ENCODE measurements at places on chromosomes 6 and 20. TPM values are rescaled to one million over a fixed set of nuclear protein-coding genes. Genes with fewer than 3 reads are reported as not detected.

Gene FLRT3
- not detected for total RNA-seq

DNA sequence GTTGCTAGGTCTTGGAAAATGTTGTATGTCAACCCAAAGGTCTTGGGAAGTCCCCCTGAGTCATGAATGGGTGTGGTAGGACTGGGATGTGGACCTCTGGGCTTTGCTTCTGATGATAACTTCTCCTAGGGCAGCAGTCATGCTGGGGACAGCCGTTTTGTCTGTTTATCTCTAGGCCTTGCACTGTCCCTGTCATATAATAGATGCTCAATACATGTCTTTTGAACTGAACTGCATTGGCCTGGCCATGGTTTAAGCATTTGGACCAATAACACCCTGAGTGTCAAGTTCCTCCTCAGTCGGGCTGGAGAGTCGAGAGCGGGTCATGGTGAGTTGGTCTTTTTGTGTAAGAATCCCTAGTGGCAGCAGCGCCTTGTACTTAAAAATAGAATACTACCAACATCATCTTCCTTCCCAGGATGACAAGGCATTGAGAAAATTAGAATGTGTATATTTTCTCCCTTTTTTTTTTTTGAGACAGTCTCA is 43.1 kb downstream of the E2F3 start:
- DNase-seq, result no peak

DNA sequence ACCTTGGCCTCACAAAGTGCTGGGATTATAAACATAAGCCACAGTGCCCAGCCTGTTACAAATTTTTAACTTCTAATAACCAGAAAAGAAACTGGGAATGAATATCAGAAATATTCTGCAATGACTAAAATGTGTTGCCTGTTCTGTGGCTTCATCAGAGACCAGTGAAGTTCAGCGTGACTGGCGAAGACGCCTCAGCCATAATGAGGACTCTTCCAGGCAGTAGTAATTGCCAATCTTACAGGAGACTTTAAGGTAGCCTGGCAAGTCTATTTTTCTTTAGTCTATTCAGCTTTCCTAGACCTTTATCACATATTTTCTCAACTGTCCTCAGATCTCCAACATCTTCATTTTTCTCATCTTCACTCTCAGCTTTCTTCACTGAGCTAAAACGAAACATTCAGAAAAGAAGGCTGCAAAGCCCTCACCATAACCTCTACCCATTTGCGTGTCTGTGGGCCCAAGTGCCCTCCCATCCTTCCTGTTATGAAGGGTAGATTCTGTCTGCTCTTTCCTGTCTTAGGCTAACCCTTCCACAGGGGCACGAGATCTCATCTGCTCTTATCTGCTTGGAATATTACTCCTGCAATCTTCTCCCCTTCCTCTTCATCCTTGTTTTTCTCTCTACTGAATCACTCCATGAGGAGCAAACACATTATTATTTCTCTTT is 42.0 kb upstream of the OLIG3 start:
- peak; percentile 52 for DNase-seq

Gene UBR2
- 36.9 TPM for total RNA-seq

DNA sequence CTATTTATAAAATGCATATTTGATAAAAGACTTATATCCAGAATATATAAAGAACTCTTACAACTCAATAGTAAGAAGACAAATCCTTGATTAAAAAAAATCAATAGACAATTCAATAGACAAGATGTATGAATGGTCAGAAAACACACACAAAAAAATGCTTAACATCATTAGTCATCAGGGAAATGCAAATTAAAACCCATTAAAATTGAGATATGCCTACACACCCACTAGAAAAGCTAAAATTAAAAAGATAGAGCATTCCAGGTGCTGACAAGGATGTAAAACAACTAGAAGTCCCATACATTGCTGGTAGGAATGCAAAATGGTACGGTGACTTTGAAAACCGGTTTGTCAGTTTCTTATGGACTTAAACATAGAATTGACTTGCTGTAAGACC is 127.1 kb downstream of the TFAP2B start:
- DNase-seq, result no peak

Gene CST5
- total RNA-seq, result not detected

Gene IL20RA
- not detected for total RNA-seq

Gene FAM83D
- 10.4 TPM for total RNA-seq

- no peak for DNase-seq
Measured at GRCh38 chr6:3188262-3188661, 30.9 kb upstream of the TUBB2A start.

DNA sequence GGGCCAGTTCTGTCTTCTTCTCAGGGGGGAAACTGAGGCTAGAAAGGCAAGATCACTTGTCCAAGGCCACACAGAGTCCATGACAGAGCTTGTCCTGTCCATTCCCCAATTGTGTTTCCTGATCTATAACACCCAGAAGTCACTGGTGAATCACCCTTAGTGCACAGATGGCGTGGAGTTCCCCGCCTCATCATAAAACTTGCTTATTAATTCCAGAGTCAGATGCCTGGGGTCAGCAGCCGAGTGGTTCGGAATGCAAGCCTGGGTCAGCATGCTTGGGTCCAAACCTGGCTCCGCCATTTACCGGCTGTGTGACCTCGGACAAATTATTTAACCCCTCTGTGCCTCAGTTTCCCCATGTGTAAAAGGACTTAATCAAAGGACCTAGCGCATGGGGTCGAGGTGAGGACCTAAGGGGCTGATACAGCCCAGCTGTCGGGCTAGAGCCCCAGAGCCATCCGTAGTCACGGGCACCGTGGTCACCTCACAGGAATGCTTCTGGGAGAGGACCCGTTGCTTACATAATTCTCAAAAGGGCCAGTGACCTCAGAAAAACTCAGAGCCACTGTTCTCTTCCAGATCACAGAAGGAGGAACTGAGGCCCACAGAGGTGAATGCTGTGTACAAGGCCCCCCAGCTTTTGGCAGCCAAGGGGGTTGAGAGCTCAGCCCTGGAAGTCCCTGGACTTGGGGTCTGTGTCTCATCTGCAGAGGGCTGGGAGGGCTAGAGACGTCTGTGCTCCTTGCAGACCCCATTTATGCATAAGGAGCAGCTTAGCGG is 1.4 kb upstream of the ZBP1 start:
- DNase-seq, result no peak

Gene LZTS3
- total RNA-seq, result 3.5 TPM

Gene LHFPL5
- total RNA-seq, result not detected

DNA sequence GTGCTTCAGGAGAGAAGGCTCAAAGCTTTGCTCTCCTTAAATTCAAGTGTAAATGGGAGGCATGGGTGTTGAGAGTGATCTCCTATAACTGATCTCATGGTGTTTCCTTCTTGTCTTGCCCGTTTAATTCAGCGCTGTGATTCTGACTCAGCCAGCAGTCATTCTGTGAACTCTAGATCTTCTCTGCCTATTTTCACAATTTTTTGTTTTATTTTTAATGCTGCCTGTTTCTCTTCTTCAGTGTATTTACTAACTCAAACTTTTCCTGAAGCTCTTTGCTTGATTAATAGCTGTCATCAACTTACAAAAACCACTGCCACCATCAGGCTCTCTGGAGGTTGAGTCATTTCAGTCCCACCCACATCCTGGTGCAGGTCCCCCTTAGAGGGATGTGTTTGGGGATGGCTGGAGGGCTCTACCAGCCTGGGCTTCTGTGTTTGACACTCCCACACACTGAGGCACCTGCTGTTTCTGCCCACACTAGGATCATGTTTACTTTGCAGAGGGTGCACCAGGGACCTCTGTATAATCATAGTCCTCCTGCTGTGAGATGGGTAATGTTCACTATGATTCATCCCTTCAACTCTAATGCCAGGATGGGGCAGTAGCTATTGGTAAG is 94.0 kb downstream of the SHLD1 start:
- DNase-seq, result peak; percentile 87

- DNase-seq, result no peak
Measured at GRCh38 chr6:88919032-88919431, 44.4 kb downstream of the RNGTT start.

DNA sequence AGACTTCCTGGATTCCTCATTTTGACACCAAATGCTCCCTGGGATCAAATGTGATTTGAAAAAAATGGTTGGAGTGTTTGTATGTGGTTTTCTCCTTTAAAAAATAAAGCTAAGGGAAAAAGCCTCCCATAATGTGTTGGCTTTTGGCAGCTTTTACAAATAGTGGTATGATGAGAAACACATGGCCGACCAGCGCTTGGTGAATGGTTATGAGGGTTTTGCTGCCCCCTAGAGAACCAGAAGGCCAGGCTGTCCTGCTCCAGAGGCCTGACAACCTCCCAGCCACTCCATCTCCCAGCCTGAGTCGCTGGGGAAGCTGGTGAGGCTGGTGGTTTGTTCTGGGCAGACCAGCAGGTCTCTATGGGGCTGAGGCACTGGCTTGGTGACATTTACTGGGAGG is 69.3 kb downstream of the CLIC5 start:
- no peak for DNase-seq

DNA sequence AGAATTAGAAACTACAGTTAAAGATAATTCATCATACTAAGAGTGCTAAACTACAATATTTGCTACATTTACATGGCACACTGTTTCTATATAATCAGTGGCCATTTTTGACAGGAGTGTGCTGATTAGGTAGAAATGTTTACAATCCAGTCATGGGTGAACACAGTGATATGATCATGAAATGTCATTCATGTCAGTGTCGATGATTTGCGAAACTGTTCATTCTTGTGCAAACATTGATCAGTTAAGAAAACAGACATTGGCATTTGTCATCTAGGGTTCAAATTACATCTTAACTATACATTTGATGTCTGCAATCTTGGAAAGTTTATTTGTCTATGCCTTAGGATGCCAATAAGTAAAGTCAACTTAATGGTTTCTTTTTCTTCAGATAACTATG is 474.9 kb downstream of the DOK5 start:
- DNase-seq, result no peak

GRCh38 chr6:121686611-121687023 is 251.2 kb downstream of the GJA1 start:
- DNase-seq, result no peak

DNA sequence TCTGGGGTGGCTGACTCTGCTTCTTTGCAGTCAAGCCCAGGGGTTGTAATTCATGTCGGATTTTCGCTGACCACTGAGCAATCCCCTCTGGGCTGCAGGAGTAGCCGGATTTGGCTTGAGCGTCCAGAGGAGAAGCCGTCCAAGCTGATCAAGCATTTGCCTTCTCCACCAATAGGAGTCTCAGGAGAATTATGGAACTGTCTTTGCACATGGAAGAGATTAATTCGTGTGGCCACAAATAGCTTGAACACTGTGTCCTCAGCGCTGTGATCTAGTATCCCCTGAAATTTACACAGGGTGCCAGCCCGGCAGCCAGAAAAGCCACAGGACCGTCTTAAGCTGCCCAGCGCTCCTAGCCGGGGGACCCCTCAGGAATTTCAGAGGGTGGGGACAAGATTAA is 37.1 kb downstream of the EYA2 start:
- no peak for DNase-seq

DNA sequence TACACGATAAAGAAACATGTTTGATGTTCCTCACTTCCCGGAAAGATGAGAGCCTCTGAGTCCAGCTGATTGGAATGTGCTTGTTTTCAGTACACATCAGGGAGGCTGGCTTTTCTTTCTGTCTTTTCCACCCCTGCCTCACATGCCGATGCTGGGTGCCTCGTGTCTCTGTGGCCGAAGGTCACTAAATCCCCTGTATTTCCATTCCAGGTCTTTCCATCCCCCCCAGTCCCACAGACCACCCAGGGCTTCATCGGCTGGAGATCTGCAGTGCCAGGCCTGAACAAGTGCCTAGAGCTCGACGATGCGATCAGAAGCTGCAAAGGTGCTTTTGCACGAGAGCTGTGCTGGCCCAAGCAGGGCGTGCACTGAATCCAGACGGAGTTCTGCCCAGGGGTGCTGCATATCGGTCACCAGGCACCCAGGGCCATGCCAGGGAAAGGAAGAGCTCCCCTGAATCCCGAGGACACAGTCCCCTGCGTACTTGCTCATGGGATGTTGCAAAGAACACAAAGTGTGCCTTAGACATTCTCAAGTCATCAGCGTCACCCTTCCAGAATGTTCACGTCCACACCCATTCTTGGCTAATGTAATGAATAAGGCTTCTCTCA is 67.9 kb downstream of the ANKRD60 start:
- no peak for DNase-seq

Gene ADAM33
- total RNA-seq, result not detected

DNA sequence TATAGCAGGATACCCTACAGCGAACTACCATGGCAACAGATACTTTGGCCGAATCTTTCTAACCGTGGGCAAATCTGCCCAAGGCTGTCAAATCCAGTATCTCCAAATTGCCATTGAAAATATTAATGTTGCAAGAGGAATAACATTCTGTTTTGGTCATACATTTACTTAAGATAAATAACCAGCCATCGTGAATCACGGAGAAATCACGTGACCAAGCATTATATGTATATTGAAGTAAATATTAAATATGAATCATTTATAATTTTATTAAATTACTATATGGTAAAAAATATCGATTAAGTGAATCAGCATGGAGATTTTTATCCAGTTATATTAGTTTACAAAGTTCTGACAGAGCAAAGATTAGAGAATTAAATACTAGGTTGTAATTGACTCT is 714.6 kb upstream of the GJE1 start:
- DNase-seq, result no peak

Gene PFDN4
- total RNA-seq, result 49.1 TPM

- DNase-seq, result no peak
Measured at GRCh38 chr20:42041000-42041565, 422.9 kb upstream of the CHD6 start.

Gene TDRD6
- not detected for total RNA-seq

Gene PTPN1
- 138 TPM for total RNA-seq

GRCh38 chr6:72522735-72523141 is 99.1 kb upstream of the KCNQ5 start:
- DNase-seq, result peak; percentile 21

DNA sequence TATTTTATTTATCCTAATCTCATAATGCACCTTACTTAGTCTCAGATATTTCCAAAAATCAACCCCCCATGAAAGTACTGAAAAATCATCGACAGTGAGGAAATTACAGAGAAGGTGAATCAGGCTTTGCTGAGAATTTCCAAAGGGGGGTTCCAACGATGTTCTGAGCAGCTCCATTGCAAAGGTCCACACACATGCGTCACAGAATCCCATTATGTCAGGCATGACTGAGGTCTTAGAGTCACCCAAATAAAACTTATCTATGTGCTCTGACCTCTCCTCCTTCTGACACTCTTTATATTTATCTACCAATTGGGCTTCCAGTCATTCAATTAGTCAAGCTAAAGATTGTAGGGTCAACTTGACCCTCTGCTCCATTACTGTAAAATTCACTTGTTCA is 12.7 kb upstream of the LRRN4 start:
- no peak for DNase-seq

GRCh38 chr20:52959125-52959524 is 13.0 kb upstream of the TSHZ2 start:
- no peak for DNase-seq

GRCh38 chr20:14207591-14207990 is 129.8 kb downstream of the FLRT3 start:
- DNase-seq, result no peak

Gene MOG
- not detected for total RNA-seq

- DNase-seq, result no peak
Measured at GRCh38 chr20:47007826-47008655, 113.4 kb downstream of the EYA2 start.

All from activated T-cell treated with anti-CD3 and anti-CD28 coated beads, Interleukin-2, amount 50 U/mL, for 72 hours (primary cell).